ENCODE measurements at places on chromosomes 1 and 21.

GRCh38 chr1:41668967-41669366 lies 184.5 kb upstream of the EDN2 start:
- no peak for DNase-seq

DNA sequence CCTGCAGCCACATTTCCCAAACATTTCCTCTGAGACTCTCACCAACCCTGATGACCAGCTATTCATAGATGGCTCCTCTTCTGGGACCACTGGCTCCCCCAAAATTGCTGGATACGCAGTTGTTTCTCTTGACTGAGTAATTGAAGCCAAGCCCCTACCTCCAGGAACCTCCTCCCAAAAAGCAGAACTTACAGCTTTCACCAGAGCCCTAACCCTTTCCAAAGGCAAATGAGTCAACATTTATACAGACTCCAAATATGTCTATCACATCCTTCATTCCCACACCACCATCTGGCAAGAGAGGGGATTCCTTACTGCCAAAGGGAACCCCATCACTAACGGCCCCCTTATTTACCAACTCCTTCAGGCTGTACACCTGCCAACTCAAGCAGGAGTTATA lies 20.3 kb upstream of the CA6 start:
- no peak for DNase-seq

GRCh38 chr1:85850238-85850637 lies 142.0 kb upstream of the ZNHIT6 start:
- DNase-seq = no peak

DNA sequence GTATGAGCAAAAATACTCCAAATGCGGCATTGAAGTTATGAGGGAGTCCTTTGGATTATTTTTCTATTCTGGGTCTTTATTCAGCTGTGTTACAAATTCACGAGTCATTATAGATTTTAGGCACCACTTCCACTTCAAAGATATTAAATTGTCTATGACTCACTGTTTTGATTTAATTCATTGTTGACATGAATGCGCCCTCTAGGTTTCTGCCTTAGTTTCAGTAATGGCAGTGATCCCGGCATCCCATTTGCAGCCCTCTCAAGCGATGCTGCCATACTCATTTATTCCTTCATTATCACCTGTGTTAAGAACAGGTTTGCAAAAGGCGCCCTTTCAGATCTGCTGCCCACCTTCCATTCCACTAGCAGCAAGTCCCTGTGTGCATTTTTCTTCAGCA lies 14.0 kb downstream of the RSPO1 start:
- DNase-seq = no peak

GRCh38 chr1:176193663-176194062 lies 13.4 kb downstream of the COP1 start:
- no peak for DNase-seq

DNA sequence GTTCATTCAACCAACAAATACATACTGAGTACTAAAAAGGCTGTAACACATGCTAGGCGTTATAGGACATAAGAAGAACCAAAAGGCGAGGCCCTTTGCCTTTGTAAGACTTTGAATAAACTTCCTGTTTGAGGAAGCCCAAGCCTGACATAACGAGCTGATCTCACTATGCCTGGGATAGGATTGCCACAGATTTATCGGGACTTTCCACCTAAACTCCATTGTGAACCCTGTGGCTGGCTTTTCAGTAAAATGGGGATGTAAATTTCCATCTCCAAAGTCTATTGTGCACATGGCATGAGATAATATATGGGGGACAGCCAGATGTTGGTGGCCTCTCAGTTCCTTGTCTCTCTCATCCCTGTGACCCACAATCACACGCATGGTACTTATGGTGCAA lies 41.9 kb downstream of the LMO4 start:
- no peak for DNase-seq

DNA sequence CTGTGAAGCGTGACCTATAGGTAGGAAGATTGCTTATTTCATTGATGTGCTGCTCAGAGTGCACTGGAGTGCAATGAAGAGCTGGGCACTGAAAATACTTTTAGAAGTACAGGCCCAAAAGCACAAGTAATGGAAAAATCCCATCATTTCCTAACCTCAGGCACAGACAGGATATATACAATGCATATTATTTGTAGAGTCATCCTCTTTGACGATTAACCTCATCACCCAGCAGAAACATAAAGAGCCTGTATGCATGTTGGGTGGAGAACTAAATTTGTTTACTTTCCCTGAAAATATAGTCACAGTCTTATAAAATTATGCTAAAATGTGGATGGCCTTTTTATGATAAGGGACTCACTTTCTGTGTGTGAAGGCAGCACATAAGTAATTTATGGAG lies 98.1 kb downstream of the TNNI3K start:
- DNase-seq = no peak

- DNase-seq = no peak
Measured at GRCh38 chr21:34936883-34937563, 112.1 kb downstream of the RUNX1 start.

GRCh38 chr1:186022184-186022583 lies 288.0 kb downstream of the HMCN1 start:
- no peak for DNase-seq

GRCh38 chr1:79469139-79469538 lies 462.6 kb upstream of the ADGRL4 start:
- DNase-seq = no peak

- DNase-seq = no peak
Measured at GRCh38 chr21:18334066-18334465, 69.5 kb downstream of the TMPRSS15 start.

GRCh38 chr1:3453891-3454810 lies at the start of gene ARHGEF16:
Gene ARHGEF16 (plus strand): TSS chr1:3454665. CDS start chr1:3463085, 8,420 bp downstream.
- no peak for DNase-seq

DNA sequence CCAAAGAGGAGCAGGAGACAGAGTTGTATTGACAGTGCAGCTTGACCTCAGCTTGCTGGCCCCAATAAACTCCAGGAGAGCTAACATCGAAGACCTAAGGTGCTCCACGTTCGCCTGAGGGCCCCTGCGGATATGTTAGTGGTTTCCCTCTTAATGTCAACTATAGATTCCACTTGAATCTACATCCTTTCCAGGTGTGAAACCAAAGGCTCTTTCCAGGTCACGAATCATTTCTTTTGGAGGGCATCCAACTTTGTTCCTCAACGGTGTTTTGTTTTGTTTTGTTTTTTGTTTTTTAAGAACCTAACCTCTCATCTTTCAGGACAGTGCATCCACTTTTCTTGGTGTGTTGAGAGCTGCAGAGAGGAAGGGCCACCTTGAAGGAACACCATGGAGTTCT lies 267.6 kb upstream of the SGIP1 start:
- DNase-seq = no peak

DNA sequence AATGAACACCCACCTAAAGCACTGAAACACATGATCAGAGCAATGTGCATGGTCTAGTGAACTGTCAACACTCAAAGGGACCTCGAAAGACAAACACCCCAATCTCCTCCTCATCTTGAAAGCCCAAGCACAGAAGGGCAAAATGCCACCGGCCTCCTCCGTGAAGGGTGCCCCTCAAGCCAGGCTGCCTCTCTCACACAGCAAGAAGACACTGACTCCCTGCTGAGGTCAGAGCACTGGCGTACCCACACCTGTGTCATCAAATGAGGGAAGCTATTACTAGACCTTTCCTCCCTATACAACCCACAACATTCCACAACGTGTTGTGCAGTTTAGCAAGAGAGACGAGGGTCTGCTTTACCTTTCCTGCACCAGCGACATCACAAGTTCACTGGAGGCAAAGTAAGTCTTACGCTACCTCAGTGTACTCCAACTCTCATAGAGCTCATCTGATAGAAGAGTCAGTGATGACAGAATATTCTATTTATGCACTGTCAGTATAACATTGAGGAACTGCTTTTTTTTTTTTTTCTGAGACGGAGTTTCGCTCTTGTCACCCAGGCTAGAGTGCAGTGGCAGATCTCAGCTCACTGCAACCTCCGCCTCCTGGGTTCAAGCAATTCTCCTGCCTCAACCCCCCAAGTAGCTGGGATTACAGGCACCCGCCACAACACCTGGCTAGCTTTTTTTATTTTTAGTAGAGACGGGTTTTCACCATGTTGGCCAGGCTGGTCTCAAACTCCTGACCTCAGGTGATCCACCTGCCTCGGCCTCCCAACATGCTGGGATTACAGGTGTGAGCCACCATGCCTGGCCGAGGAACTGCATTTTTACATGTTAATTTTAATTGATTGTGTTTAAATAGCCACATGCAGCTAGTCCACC lies 3.3 kb downstream of the SH3BP5L start:
- DNase-seq = no peak

DNA sequence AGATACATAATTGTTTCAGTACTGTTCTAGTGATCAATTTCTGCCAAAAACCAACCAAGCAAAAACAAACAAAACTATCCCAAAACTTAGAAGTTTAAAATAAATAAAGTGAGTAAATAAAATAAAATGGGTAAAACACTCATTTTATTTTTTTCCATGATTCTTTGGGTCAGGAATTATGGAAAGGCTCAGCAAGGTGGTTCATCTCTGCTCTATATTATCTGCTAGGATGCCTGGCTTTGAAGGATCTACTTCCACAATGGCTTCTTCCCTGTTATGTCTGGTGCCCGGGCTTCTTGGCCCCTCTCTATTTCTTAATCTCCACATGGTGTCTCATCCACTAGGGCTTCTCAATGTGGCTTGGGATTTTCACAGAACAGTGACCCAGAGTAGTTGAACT lies 29.1 kb upstream of the ADAMTS1 start:
- DNase-seq = no peak

- DNase-seq = no peak
Measured at GRCh38 chr1:183263886-183264602, 78.0 kb downstream of the LAMC2 start.

DNA sequence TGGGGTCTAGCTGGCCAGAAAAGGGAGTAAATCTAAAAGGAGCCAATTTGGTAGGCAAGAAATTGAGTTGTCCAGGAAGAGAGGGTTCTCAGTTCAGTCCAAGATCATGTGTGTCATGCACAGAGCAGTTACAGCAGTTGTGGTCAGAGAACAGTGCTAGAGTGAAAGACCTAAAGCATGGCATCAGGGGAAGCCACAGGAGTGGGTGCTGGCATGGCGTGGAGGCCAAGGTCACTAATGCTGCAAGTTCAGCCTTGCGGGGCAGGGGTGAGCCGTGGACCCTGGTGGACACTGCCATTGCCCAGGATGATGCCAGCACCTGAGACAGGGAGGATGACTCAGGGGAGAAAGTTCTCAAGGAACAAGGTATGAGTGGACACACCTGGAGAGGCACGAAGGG lies 16.6 kb upstream of the TMEM125 start:
- DNase-seq = no peak

- no peak for DNase-seq
Measured at GRCh38 chr1:229768232-229768631, 142.2 kb downstream of the URB2 start.

GRCh38 chr21:38520511-38520910 lies 22.2 kb upstream of the ERG start:
- DNase-seq = no peak

GRCh38 chr1:156750711-156751450 lies 594 bp downstream of the HDGF start:
- DNase-seq = no peak

DNA sequence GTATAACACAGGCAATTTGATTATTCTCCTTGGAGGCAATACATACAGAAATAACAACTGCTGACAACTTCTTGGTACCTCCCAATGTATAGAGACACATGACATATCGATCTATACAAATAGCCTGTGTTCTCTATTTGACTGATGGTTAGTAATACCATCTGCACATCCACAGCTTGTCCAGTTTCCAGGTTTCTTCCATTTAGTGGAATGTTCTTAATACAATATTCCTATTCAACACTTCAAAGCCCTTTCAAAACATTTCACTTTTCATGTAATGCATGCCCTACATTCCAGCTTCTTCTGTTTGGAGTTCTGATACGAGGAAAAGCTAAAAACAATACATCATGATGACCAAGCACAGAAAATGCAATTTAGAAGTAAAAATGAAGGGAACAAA lies 37.0 kb upstream of the GORAB start:
- no peak for DNase-seq

DNA sequence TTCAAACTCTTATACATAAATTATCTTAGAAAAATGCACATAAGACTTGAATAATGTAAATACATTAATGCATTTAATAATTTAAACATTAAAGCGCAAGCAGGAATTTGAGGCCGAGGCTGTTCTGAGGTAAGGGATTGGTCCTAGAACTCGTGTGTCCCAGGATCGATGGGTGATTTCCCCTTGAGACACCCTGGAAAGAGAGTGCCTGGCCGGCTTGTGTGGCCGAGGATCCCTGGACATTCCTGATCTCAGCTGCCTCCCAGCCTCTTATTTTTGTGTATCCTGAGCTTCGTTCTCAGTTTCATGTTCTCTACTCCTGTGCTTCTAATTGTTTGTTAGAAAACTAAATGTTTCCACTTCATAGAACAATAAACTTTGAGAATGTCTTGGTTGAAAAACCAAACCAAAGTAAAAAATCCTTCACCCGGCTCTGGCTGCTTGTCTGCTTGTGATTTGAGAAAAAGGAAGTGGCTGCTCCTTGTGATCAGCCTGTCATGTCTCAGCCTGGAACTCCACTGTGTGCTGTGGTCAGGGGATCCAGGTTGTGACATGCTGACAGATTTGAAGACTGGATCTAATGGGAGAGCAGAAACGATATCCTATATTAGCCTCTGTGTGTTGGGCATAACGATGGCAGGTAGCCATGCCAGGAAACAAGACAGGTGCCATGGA lies 40.7 kb downstream of the PEX14 start:
- no peak for DNase-seq

DNA sequence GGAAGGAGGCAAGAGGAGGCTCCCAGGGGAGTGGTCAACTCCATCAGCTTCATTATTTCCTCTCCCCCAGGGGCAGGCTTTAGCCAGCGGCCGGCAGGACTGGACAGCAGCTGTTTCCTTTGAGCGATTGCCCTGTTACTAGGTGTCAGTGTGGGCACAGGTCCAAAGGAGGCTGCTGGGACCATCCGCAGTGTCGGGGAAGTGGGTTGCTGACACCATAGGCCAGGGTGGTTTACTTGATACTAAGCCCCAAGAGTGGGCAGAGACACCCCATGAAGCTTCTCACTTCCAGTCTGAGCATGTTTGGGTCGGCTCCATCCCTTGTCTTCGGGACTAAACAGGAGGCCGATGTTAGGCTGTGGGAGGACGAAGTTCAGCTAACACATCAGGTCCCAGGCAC lies 63.6 kb downstream of the KAZN start:
- DNase-seq = no peak

DNA sequence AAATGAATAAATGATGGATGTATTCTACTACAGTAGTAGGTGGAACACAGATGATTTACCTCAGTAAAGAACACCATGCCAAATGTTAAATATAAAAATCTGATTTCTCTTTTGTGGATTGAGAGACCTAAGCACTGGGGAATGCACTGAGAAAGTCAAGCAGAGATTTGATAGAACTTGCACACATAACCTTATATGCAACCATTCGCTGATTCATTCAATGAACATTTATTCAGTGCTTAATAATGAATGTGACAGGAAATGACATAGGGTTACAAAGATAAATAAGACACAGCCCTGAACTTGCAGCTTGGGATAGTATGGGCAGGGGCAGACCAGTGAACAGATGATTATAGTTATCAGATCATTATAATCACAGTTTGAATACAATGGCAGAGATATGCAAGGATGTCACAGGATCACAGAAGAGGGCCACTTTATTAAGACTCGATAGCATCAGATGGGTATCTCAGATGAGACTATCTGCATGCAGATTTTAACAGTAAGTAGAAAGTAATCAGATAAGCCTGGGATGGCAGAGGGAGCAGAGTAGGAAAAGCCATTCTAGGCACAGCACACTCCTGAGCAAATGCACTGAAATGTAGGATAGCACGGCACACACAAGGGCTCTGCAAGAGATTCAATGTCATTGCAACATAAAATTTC lies 169.4 kb downstream of the ASTN1 start:
- DNase-seq = no peak
